Central memory CD4-positive, alpha-beta T cell (primary cell): ENCODE measurements at places on chromosomes 5 and 9.

GRCh38 chr5:78716206-78716605, 67.6 kb upstream of the LHFPL2 start:
- DNase-seq = no peak

- no peak for DNase-seq
These were observed 17.8 kb upstream of the B4GALT1 start for GRCh38 chr9:33184963-33185362.

- DNase-seq = no peak
These were observed 771.2 kb upstream of the DMAC1 start for GRCh38 chr9:8570776-8571175.

- no peak for DNase-seq
These were observed 174.9 kb upstream of the SPRY4 start for GRCh38 chr5:142499591-142500226.

GRCh38 chr9:68455451-68455850, 85.2 kb downstream of the TMEM252 start:
- DNase-seq = no peak

- no peak for DNase-seq
These were observed 25.8 kb downstream of the TRPM6 start for GRCh38 chr9:74861773-74862474.

- no peak for DNase-seq
These were observed 1.3 kb downstream of the GPSM1 start for GRCh38 chr9:136328622-136329041.

- DNase-seq = no peak
These were observed 724.9 kb downstream of the MAT2B start for GRCh38 chr5:164230341-164230740.

- no peak for DNase-seq
These were observed 57.3 kb downstream of the ZFR start for GRCh38 chr5:32387211-32387610.
